ENCODE measurements at places on chromosomes 5 and 9. TPM values are rescaled to one million over a fixed set of nuclear protein-coding genes. Genes with fewer than 3 reads are reported as not detected.

STK32A gene
- under 0.01 TPM for total RNA-seq

AHRR gene
- total RNA-seq = 15.6 TPM

IGFBPL1 gene
- under 0.01 TPM for total RNA-seq

PGM5 gene
- total RNA-seq = 14.7 TPM

DIPK1B gene
- total RNA-seq = 3.4 TPM

SPINK4 gene
- not detected for total RNA-seq

SOWAHA gene
- total RNA-seq = not detected

OMD gene
- total RNA-seq = not detected

ZNF484 gene
- total RNA-seq = 11.8 TPM

THG1L gene
- total RNA-seq = 20.4 TPM

IFNE gene
- 1.8 TPM for total RNA-seq

WNT8A gene
- not detected for total RNA-seq

GNAQ gene
- 63.6 TPM for total RNA-seq

SLU7 gene
- total RNA-seq = 34.2 TPM

TMEM245 gene
- total RNA-seq = 57.9 TPM

CCL27 gene
- 0.18 TPM for total RNA-seq
